ENCODE measurements at places on chromosomes 12 and 14.

- DNase-seq = no peak
Observed at GRCh38 chr14:90300611-90301047, 31.1 kb downstream of the NRDE2 start.

GRCh38 chr12:48043771-48044170, 39.5 kb upstream of the COL2A1 start:
- DNase-seq = no peak

- no peak for DNase-seq
Observed at GRCh38 chr12:105013892-105014291, 27.8 kb downstream of the NOPCHAP1 start.

GRCh38 chr12:66647034-66647691, 31.7 kb downstream of the GRIP1 start:
- no peak for DNase-seq

GRCh38 chr14:79781882-79782281, 429.4 kb downstream of the DIO2 start:
- no peak for DNase-seq

GRCh38 chr12:42332301-42333285, 6.6 kb downstream of the PPHLN1 start:
- DNase-seq = no peak

DNA sequence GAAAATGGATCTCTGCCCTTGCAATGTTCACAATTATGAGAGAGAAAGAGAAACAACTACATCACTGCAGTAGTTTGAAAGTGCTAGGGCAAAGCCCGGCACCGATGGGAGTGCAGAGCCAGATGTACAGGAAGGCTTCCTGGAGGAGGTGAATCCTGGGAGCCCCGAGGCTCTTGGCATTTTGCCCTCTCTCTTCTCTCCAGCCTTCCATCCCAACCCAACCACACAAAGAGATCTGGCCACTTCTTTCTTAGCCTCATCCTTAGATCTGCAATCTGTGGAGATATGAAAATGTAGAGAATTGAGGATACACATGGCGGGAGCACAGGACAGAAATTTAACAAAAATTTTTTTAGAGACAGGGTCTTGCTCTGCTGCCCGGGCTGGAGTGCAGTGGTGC, 3.3 kb upstream of the PAPLN start:
- no peak for DNase-seq

GRCh38 chr12:46771268-46771827, 54.4 kb downstream of the SLC38A4 start:
- DNase-seq = no peak

DNA sequence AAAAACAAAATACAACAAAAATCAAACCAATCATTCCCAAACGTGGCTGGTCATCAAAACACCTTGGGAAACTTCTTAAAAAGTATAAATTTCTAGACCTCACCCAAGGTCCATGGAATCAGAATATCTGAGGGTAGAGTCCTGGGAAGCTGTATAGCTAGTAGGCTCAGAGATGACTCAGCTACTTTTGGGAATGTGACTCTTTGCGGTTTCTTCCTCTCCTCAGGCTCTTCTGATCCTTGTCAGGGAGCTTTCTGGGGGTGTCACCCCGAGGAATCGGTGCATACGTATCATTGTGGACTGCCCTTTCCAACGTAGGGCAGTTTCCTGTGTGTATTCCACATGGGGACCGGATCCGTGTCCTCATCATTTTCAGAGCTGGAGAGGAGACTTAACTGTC, 14.8 kb downstream of the JDP2 start:
- DNase-seq = no peak

GRCh38 chr14:77710364-77710763, 2.5 kb downstream of the SLIRP start:
- no peak for DNase-seq

GRCh38 chr12:28099871-28100270, 90.4 kb upstream of the CCDC91 start:
- DNase-seq = no peak

DNA sequence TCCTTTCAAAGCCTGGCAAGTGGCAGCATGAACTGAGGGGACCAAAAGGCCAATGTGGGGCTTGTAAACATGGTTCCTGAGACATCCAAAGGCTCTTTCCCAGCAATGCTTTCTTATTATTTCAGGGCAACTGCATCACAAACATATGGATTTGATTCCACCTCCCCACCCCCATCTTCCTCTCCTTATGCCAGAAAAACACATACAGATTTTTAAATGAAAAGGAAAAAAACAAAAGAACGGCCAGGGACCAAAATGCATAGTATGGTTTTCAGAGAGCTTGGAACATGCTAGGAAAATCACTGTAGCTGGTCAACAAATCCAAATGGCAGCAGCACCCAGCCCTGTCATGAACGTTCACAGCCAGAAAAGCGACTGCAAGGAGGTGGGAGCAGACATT, 167.6 kb downstream of the ANO2 start:
- DNase-seq = no peak

DNA sequence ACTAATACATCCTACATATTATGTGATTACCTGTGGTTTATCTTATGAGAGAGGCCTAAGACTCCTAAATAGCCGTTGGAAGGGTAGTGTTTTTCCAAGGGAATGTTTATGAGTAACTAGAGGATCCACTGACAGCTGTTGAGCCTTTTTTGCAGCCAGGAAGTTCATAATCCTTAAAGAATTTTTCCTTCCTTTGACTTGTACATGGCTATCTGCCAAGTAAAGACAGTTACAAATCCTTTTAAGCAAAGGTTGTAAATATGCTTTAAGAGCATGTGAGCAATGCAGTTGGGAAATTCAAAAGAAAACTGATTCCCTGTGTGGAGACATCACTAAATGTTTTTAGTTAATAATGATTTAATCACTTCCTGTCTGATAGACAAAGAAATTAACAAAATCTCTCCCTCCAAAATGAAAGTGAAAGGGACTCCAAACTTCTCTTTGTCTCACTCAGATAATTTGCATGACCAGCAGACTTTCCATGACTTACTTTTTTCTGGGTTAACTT, 333.8 kb downstream of the PDZRN4 start:
- DNase-seq = no peak

DNA sequence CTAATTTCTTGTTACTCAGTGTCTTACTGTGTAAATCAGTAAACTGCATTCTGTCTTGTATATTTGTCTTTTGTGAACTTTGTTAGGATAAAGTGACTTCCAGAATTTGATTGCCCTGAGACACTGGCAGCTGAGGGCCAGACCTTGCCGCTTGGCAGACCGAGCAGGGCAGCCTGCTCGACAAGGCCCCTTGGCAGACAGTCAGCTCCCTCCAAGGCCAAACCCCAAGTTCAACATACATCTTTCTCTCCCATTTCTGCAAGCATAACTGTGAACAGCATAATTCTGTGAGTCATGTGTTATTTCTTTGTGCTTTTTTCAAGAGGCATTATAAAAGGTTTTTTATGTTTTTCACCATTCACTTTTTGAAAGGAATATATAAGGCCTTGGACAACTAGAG, 39.2 kb upstream of the BMAL2 start:
- no peak for DNase-seq

- no peak for DNase-seq
Observed at GRCh38 chr12:85639834-85640233, 196.4 kb downstream of the RASSF9 start.

DNA sequence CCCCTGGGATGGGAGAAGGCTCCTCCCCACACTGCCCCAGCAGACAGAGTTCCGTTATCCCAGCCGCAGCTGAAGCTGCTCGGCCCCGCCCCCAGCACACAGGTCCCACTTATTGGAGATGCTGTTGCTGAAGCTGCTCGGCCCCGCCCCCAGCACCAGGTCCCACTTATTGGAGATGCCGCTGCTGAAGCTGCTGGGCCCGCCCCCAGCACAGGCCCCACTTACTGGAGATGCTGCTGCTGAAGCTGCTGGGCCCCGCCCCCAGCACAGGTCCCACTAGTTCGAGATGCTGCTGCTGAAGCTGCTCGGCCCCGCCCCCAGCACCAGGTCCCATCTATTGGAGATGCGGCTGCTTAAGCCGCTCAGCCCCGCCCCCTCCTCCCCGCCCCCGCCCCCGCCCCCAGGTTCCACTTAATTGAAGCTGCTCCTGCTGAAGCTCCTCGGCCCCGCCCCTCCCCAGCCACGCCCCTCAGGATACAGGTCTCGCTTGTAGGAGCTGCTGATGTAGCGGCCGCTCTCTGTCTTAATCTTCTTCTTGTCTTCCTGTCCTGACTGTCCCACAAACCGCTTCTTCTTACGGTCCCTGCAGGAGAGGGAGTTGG, 12.0 kb downstream of the CFAP73 start:
- no peak for DNase-seq

DNA sequence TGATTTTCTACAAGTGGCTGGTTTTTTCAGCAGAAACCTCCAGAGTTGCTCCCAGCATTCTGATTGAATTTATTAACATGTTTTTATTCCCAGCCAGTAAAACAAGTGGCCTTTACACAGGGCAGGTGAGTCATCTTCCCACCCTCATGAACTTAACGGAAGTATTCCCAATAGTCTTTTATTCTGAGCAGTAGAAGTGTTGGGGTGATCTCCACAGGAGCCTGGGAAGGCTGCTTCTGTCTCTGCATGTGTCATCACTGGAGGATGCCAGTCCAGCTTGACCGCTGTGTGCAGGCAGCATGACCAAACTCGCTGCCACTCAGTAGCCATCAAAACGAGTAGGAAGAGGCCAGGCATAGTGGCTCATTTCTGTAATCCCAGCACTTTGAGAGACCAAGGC, 13.4 kb upstream of the DNAH10 start:
- no peak for DNase-seq

GRCh38 chr14:101865288-101865687, 99.1 kb upstream of the DYNC1H1 start:
- no peak for DNase-seq

- no peak for DNase-seq
Observed at GRCh38 chr14:100092832-100093231, 27.6 kb downstream of the EVL start.

- DNase-seq = no peak
Observed at GRCh38 chr14:97970222-97970621, 1173.0 kb downstream of the VRK1 start.

- no peak for DNase-seq
Observed at GRCh38 chr12:90124914-90125313, 416.3 kb upstream of the ATP2B1 start.

DNA sequence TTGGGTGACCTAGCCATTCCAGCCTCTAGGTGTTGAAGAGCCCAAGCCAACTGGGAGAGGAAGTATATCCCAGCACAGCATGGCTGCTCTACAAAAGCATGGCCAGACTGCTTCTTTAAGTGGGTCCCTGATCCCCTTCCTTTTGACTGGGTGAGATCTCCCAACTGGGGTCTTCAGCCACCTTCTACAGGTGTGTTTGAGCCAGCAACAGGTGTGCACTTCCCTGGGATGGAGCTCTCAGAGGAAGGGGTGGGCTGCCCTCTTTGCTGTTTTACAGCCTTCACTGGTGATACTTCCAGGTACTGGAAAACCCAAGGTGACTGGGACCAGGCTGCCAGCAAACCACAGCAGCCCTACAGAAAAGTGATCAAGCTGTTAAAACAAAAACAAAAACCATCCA, 14.2 kb upstream of the GNS start:
- no peak for DNase-seq

DNA sequence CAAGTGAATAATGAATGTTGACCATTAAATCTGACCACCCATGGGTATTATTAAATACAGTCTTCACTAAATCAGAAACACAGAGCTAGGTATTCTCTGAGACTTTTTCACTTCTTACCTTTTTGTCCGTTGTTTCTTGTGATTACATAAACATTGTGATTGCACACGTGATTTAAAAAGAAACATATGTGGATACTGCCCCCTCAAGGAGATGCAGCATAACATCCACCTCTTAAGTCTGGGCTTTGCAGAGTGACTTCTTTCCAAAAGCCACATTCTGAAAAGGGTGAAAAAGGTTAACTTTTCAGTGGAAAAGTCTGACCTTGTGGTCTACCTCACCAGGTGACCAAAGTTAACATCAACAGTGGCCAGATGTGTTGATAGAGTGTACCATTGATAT, 185.5 kb upstream of the FAR2 start:
- DNase-seq = no peak
